ENCODE measurements at places on chromosomes 3 and 15.

DNA sequence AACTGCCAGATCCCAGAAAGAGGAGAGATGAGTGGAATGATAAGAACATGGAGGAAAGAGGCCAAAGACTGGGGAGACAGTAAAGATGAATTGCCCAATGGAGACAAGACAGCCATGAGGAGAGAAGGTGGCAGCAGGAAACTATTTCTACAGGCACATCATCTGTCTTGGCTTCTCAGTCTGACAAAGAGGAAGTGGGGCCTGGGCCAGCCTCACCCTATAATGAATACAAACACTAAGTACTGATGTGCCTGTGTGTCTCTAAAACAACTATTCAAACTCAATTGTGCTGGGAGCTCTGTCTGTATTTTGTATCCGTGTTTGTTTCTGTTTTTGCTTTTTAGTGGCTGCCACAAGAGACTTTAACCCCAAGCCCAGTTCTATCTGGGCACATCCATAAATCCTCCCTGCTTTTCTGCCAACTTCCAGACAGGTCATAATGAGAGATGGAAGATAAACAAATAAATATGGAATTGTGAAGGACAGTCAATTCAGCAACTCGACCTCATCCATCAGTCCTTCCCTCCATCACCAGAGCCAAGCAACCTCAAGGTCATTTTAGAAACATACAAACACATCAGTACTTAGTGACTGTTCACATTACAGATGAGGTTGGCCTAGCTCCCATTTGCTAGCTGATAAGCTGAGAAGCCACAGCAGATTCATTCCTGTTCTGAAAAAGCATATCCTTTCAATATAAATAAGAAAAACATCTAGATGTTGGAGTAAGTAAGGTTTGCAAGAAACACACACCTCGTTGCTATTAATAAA, 116.7 kb downstream of the CADPS start:
- no peak for DNase-seq

DNA sequence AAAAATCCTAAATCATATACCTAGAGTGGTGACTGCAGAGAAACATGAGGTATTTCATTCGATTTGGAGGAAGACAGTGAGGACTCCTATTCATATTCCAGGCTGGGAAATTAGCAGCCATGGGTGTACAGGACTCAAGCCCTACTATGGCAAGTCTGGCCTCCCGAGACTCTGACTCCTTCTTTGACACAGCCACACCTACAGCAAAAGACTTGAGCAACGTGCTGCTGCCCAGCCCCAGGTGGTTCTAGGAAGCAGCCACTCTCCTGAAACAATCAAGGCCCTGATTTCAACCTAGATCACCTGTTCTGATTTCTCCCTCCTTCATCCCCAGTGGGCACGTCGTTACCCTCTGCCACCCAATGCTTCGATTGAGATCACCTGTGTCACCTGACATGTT, 84.0 kb upstream of the ATP11B start:
- no peak for DNase-seq

GRCh38 chr3:194777729-194778128, 92.0 kb downstream of the FAM43A start:
- DNase-seq, result no peak

GRCh38 chr15:51333571-51333970, 4.8 kb downstream of the CYP19A1 start:
- DNase-seq, result no peak

GRCh38 chr3:12724794-12725193, 34.3 kb downstream of the TMEM40 start:
- DNase-seq, result no peak
